ENCODE measurements at places on chromosomes 16 and 17.

DNA sequence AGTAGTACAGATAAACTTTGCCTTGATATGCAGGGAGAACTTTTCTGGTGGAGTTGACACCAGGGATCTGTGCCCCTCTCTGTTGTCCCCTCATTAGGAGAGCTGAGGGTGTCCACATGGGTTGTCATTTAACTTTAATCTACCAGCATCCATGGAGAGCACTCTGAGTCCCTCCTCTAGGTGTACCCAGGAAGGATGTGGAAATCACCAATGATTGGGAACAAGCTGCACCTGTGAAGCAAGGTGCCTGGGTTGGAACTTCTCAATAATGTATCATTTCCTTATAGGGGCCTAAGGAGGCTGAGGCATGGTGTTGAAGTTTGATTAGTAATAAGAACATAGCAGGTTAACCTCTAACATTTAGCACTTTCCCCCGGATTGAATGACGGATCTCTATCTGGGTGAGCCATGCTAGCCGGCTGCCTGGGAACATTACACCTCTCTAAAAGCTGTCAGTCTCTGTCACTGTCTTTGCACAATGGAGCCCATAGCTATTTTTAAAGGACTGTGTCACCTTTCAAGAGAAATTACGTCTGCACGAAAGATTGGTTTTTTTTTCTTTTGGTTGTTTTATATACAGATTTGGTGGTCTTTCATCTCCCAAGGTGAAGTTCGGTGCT is 239.3 kb downstream of the MAF start:
- H3K36me3 ChIP-seq: no peaks in the 10 kb centered on the region
- H3K4me3 ChIP-seq: no peak overlapping the region
- H3K4me1 ChIP-seq: no peaks in the 10 kb centered on the region
- H3K27me3 ChIP-seq: no peaks in the 10 kb centered on the region
- H3K27ac ChIP-seq: no peak overlapping the region
- DNase-seq: no peak

GRCh38 chr17:74389937-74390679 is 22.8 kb downstream of the GPR142 start:
- no peaks in the 10 kb centered on the region for H3K36me3 ChIP-seq
- no peak for DNase-seq
- no peaks in the 10 kb centered on the region for H3K27me3 ChIP-seq
- H3K4me3 ChIP-seq: no peak overlapping the region
- no peaks in the 10 kb centered on the region for H3K4me1 ChIP-seq

DNA sequence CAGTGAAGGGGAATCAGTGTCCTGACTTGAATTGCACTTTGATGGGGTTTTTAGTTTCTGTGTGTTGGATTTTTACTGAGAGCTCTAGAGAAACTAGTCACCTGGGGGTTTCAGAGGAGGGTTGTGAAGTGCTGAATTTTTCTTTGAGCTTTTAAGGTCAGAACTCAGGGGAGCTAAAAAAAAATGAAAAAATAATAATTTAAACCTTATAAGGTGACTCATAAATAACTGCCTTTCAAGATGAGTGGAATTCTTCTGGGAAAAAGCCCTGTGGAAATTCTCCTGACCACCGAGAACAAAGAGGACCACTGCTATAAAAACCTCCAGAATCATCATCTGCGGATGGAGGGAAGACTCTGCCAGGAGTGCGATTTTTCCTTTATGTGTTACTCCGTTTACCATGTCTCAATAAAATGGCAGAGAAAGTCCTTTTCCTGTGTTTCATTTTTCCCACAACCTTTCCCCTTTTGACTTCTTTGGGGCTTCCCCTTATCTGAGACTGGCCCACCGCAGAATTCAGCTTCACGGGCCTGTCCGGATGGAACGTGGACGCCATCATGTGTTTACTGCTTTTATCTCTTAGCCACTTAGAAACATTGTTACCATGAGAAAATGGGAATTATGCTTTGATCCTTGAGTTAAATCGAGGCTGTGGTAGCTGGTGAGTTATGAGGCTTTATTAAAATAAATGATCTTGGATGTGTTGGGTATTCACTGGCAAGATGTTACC is 39.7 kb downstream of the RPTOR start:
- no peak overlapping the region for H3K4me3 ChIP-seq
- H3K4me1 ChIP-seq: no peaks in the 10 kb centered on the region
- no peak for DNase-seq
- H3K36me3 ChIP-seq: no peaks in the 10 kb centered on the region

DNA sequence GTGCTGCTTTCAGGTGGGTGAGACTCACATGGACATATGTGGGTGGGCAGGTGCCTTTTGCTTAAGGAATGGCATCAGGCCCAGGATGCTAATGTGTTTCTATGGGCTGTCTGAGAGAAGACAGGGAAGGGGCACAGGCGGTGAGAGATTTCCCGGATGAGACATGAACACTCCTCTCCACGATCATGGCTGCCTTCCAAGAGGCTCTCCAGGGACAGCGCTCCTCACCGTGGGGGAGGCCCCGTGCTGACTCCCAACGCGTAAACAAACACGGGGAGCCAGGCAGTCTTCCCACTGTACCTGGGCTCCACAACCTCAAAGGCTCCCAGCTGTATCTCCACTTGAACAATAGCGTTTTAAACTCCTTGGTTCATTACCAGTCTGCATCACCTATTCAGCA is 42.8 kb downstream of the CDK5R1 start:
- no peaks in the 10 kb centered on the region for H3K27me3 ChIP-seq
- no peaks in the 10 kb centered on the region for H3K4me1 ChIP-seq
- H3K27ac ChIP-seq: no peak overlapping the region
- peaks cover 5% of the 10 kb centered on the region for H3K36me3 ChIP-seq
- no peak for DNase-seq

DNA sequence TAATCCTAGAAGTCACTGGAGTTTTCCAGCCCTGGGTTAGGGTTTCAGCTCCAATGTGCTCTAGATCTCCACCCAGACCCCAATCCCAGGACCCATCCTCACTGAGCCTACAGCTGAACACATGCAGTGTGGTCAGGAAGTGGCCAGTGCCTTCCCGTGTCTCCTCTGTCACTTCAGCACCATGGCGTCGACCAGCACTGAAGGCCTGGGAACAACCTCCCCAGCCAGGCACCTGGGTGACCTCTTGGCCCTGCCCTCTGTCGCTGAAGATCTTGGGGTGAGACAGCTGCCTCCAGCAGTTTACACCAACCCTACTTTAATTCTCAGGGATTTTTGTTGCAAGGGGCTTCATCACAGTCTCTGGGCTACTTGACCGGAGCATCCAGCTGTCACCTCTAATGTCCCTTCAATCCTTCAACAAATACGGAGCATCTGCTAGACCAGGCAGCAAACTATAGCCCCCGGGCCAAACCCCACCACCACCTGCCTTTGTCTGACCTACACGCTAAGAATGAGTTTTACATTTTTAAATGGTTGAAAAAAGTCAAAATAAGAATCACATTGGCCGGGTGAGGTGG is 18.0 kb upstream of the GSG1L start:
- no peaks in the 10 kb centered on the region for H3K27me3 ChIP-seq
- H3K36me3 ChIP-seq: no peaks in the 10 kb centered on the region
- DNase-seq: no peak
- H3K4me3 ChIP-seq: no peak overlapping the region
- no peak overlapping the region for H3K27ac ChIP-seq
- no peaks in the 10 kb centered on the region for H3K4me1 ChIP-seq

DNA sequence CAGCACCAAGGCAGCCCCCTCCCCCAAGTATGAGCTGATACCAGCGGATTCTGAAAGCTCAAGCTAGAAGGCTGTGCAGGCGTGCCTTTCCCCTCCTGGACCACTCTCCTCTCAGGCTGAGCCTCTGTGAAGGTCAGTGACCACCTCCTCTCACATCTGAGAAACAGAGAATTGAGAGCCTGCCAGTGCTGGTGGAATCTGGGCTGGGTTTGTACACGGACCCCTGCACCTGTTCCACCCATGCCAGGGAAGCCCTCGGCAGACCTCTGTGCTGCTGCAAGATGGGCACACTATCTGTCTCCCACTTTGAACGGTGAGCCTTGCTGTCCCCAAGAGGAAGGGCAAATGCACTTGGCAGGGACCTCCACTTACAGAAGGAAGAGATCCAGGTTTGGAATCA is 54.7 kb upstream of the SDK2 start:
- H3K36me3 ChIP-seq: no peaks in the 10 kb centered on the region
- no peak overlapping the region for H3K27ac ChIP-seq

DNA sequence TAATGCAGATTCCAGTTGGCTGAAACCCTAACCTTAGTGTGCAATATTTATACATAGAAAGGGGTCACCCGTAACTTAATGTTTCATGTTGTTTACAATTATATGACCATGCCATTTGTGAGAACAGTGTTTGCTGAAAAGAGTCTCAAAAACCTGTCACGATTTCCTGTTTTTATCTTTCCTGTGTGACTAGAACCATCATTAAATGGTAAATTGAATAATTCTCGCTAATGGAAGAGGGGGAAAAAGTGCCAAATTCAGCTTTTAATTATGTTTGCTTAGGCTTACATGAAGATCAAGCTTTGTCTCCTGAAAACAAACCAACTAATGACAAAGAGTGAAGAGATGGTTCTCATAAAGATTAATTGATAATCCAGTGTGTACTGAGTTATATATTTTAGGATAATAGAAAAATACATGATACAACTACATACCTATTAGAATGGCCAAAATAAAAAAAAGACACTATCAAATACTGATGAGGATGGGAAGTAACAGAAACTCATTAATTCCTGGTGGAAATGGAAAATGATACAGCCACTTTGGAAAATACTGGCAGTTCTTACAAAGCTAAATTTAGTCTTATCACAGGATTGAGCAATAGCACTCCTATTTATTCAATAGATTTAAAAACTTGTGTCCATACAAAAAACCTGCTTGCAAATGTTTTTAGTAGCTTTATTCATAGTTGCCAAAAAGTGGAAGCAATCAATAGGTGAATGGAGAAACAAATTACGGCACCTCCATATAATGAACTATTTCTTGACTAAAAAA is 141.7 kb downstream of the CDK5R1 start:
- no peak for DNase-seq
- no peaks in the 10 kb centered on the region for H3K36me3 ChIP-seq
- H3K4me1 ChIP-seq: no peaks in the 10 kb centered on the region

DNA sequence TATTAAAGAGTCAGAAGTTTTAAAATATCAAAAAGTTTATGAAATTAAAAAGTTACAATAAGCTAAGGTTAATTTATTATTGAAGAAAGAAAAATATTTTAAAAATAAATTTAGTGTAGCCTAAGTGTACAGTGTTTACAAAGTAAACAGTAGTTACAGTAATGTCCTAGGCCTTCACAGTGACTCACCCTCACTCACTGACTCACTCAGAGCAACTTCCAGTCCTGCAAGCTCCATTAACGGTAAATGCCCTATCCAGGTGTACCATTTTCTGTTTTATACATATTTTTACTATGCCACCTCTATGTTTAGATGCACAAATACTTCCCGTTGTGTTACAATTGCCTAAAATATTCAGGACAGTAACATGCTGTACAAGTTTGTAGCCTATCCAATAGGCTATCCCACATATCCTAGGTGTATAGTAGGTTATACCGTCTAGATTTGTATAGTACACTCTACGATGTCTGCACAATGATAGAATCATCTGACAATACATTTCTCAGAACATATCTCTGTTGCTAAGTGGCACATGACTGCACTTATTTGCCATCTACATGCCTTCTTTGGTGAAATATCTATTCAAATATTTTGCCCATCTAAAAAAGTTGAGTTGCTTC is 67.2 kb upstream of the WSB1 start:
- no peaks in the 10 kb centered on the region for H3K36me3 ChIP-seq
- DNase-seq: no peak
- H3K4me3 ChIP-seq: no peak overlapping the region
- no peaks in the 10 kb centered on the region for H3K27me3 ChIP-seq
- H3K27ac ChIP-seq: no peak overlapping the region
- H3K4me1 ChIP-seq: no peaks in the 10 kb centered on the region

GRCh38 chr16:25012525-25012991 is 2.6 kb downstream of the ARHGAP17 start:
- H3K36me3 ChIP-seq: no peaks in the 10 kb centered on the region
- H3K4me1 ChIP-seq: peaks cover 72% of the 10 kb centered on the region
- no peak overlapping the region for H3K4me3 ChIP-seq

DNA sequence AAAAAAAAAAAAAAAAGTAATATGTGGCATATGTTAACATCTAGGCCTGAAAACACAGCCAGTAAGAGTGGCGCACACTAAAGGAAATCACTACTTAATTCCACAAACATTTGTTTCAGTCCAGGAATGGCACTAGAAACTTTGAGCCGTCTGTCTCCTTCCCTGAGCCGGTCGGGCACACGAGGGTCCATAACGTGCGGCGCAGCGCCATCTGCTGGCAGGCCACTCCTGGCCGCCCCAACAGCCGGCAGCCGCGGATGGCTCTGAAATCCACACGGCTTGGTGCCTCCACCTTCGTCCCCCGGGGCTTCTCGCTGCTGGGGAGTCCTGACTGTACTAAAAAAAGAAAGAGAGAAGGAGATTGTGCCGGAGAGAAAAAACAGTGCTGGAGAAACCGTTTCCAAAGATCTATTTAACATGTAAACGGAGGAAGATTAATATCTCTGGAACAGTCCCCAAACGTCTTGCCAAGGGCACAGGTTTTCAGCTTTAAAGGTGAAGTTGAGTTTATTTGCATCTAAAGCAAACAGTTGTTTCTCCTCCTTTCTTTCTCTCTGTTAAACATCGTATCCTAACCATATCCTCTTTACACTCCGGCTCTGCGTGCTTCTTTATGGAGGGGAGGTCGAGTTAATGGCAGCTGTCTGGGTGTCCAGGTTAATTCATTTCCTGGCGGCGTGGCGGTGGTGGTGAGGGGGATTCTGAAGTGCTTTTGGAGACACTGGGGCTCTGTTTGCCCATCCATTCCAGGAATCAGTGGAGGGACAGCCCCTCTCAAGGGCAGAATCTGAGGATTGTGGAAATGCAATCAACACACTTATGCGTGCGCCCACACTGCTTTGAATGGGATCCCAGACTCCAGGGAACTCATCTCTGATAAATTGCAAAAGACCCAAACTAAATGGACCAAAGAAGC is 611.3 kb upstream of the SALL1 start:
- H3K27me3 ChIP-seq: no peaks in the 10 kb centered on the region
- H3K4me3 ChIP-seq: no peak overlapping the region
- DNase-seq: peak; percentile 64
- H3K27ac ChIP-seq: no peak overlapping the region

- no peaks in the 10 kb centered on the region for H3K36me3 ChIP-seq
- no peak for DNase-seq
- peaks cover 3% of the 10 kb centered on the region for H3K27me3 ChIP-seq
- no peaks in the 10 kb centered on the region for H3K4me1 ChIP-seq
Measured at GRCh38 chr16:66294507-66294906, 72.0 kb upstream of the CDH5 start.

- no peaks in the 10 kb centered on the region for H3K27me3 ChIP-seq
- peaks cover 6% of the 10 kb centered on the region for H3K4me1 ChIP-seq
- H3K36me3 ChIP-seq: no peaks in the 10 kb centered on the region
- no peak for DNase-seq
Measured at GRCh38 chr16:26031286-26031685, 339.5 kb downstream of the HS3ST4 start.

- no peak overlapping the region for H3K4me3 ChIP-seq
- no peaks in the 10 kb centered on the region for H3K36me3 ChIP-seq
- no peaks in the 10 kb centered on the region for H3K27me3 ChIP-seq
- H3K27ac ChIP-seq: no peak overlapping the region
Measured at GRCh38 chr17:65277576-65277975, 140.4 kb downstream of the RGS9 start.

GRCh38 chr16:71353736-71354135 is 4.8 kb upstream of the CALB2 start:
- H3K4me1 ChIP-seq: peaks cover 3% of the 10 kb centered on the region
- H3K4me3 ChIP-seq: no peak overlapping the region
- no peaks in the 10 kb centered on the region for H3K36me3 ChIP-seq
- peaks cover 18% of the 10 kb centered on the region for H3K27me3 ChIP-seq
- H3K27ac ChIP-seq: no peak overlapping the region

All from tibial nerve (tissue), 4 donors.